ENCODE measurements at places on chromosomes 1 and 21.

- no peak for DNase-seq
Measured at GRCh38 chr1:60619581-60619980, 462.8 kb upstream of the NFIA start.

DNA sequence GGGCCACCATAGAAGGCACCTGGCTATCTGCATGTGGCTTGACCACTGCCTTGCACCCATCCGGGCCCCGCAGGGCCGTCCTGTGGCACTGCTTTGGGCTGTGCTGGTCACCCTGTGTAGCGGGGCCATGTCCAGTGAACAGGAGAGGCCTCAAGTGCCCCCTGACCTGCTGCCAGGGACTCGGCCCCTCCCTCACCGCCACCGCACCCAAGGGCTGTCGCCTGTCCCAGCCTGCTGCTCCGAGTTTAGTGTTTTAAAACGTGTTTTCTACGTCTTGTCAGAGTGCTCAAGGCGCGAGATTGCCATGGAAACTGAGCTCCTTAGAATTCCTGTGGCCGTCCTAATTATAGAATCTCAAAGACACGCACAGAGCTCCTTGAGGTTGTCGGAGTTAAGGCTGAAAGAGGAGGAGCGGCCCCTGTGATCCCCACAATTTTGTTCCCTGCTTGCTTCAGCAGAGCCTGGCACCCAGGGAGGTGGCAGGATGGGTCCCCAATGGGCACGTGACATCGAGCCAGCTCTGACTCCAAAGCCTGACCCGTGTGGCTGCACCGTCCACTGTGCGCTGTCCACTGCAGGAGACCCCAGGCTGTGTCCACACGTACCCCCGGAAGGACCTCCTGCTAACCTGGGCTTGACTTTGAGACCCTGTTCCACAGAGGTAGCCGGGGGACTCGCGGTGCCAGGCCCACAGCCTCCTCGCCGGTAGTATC is 66.2 kb downstream of the FAAP20 start:
- DNase-seq: no peak

DNA sequence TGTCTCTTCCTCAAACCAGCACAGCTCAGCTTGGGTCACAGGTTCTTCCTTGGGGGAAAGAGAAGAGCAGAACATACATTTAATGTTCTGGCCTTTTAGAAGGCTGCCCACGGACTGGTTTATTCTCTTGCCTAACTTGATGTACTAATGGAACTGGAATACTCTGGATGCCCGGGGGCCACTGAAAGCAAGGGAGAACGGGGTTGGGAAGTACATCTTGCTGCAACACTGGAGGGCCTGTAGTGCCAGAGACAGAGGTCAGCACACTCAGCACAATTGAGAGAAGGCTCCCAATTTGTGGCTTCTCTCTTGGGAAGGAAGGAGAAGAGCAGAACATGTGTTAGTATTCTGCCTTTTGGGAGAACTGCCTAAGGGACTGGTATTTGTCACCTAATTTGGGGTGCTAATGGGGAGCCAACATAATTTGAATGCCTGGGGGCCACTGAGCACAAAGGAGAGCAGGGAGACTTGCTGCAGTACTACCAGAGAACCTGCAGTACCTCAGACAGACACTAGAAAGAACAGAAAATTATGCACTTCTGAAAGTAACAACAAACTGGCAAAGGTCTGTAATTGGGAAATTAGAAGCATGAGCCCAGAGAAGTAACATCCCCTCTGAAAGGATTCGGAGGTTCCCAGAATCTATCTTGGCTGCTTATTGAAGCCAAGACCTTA is 14.1 kb downstream of the ZNF691 start:
- no peak for DNase-seq

DNA sequence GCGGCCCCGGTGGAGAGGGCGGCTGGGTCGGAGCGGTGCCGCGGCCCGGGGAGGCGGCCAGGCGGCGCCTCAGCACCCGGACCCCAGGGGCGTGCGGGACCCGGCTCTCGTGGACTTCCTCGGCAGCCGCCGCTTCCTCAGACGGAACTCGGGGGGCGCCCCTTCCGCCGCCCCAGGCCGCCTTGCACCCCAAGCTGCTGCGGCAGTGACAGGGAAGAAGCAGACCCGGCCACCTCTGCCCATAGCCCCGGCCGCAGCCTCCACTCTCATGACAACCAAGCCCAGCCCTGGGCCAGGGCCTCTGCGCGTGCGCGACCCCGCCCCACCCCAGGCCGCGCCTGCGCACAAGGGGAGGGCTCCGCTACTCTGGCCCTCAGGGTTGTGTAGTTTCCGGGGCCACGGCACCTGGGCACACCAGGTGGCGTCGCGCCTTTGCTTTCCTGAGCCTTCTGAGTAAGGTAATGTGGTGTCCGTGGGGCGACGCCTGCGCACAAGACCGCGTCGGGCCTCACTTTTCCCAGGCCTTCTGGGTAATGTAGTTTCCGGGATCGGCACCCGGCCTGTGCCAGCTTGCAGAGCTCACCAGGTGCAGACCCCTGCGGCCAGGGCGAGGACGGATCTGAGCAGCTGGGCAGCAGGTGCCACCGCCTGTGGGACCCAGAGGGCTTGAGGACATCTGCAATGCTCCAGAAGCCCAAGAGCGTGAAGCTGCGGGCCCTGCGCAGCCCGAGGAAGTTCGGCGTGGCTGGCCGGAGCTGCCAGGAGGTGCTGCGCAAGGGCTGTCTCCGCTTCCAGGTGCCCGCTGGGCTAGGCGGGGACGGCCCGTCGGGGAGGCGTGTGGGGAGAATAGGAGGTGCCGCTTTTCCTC is at the start of the genes CEP104 and DFFB:
TSS of gene CEP104 (minus strand) at position 289 of the 868 bp plus-strand sequence. CDS start 4,804 bp downstream, outside the sequence.
TSS of gene DFFB (plus strand) at position 554 of the 868 bp plus-strand sequence. CDS start at position 682, 128 bp downstream.
- peak; percentile 99 for DNase-seq

GRCh38 chr1:44261962-44262361 is 48.7 kb downstream of the DMAP1 start:
- DNase-seq: no peak

GRCh38 chr1:67816506-67816905 is 16.8 kb downstream of the GNG12 start:
- DNase-seq: no peak

GRCh38 chr1:54161495-54162168 is 8.8 kb upstream of the CDCP2 start:
- no peak for DNase-seq

DNA sequence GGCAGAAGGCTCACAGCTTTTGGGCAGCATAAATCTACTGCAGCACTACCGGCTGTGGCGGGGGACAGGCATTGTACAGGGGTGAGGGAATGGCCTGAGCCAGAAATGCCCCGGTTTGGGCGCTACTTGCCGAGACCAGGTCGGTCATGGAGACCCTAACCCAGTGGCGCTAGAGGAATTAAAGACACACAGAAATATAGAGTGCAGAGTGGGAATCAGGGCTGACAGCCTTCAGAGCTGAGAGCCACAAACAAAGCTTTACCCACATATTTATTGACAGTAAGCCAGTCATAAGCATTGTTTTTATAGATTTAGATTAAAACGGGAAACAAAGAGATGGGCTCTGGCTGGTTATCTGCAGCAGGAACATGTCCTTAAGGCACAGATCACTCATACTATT is 101.8 kb downstream of the POU2F1 start:
- no peak for DNase-seq

- no peak for DNase-seq
Measured at GRCh38 chr1:218796773-218797172, 376.9 kb upstream of the LYPLAL1 start.

DNA sequence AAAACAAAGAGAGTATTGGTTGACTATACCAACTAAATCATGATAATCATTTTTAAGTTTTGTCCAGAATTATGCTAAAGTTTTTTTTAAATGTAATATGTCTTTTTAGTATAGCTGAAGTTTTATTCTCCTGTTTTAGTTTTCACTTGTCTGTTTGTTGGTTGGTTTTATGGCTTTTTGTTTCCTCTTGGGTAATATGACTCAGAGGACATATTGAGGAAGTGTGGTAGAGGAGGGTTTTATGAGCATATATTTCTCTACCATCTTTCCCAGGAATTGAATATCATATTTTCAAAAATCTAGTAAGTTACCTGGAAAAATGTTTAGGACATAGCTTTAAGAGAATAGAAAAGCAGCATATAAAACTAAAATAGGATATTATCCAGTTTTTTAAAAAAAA is 68.6 kb upstream of the MCOLN3 start:
- DNase-seq: no peak

- DNase-seq: no peak
Measured at GRCh38 chr1:41021526-41022308, at the start of gene SLFNL1. TSS of gene SLFNL1 (minus strand) at chr1:41021725. CDS start at chr1:41020660, 1,065 bp downstream.

DNA sequence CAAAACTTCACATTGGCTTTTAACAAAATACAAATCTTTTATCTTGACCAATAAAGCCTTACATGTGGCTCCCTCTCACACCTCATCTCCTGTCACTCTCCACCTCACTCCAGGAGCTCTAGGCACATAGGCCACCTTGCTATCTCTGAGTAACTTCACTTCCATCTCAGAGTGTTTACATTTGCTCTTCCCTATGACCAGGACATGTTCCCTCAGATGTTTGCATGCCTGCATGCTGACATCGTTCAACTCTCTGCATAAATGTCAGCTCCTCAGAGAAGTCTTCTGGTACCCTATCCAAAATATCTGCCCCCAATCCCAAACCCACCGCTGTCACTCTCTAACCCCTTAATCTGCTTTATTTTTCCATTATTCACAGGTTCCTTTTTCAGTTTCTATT is 110.9 kb downstream of the TOMM20 start:
- DNase-seq: no peak

- no peak for DNase-seq
Measured at GRCh38 chr1:36872858-36873257, 161.5 kb downstream of the GRIK3 start.

GRCh38 chr1:173122958-173123852 is 72.5 kb upstream of the TNFSF18 start:
- no peak for DNase-seq

DNA sequence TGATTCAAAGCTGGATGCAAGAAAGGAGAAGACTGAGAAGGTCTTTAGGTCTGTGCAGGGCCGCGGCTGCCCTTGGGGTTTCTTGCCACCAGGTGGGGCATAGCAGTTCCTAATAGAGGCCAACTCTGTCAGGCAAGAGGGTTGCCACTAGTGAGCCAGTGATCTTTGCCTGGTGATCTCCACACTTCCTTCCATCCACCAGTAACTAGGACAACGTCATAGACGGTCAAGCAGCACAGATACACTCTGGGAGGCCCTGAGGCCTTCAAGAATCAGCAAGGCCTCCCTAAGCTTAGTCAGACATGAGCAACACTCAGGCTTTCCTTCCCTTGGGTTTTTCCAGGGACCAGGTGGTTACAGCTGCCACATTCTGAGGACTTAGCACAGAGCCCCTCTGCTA is 32.9 kb upstream of the ATP2B4 start:
- DNase-seq: peak; percentile 59

GRCh38 chr1:97739596-97740103 is 181.2 kb downstream of the DPYD start:
- no peak for DNase-seq

DNA sequence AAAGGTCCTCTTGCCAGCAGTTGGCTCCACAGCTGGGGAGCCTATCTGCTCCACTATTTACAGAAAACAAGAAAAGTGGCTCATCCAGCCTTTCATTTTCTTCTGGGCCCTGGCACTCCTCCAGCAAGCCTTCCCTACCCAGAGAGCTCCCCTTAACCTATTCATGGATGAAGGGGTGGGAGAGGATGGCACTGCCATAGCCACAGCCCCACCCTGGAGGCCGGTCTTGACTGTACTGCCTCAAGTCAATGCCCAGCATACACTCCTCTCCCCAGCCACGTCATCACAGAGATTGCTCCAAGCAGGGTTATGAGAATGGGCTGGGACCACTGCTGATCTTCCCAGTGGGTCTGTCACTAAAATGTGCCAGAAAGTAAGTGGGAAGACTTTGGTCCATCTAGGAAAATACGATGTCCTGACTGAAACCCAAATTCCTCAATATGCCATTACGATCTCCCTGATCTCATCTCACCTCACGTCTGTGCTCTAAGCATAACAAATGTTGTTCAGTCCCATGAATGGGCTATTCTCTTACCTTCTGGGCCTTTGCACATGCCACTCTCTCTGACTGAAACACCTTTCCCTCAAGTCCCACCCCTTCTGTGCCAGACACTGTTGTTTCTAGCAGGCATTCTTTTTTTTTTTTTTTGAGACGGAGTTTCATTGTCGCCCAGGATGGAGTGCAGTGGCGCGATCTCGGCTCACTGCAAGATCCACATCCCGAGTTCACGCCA is 21.4 kb upstream of the PTAFR start:
- DNase-seq: no peak

DNA sequence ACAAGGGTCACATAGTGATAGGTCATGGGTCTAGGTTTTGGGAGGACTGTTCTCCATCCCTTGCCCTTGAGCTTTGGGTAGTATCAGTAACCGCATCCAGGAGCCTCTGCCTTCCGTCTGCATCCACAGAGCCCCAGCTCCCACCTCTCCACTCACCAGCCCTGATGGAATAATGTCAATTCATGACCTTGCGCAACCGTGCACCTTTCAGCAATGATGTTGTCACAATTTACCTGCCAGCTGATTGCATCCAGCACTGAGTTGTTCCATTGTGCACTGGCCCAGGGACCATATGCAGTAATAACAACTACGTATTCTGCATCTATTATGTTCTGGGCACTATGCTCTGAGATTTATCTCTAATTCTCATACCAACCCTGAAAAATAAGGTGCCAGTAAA is 1.4 kb downstream of the CAPN8 start:
- DNase-seq: no peak

DNA sequence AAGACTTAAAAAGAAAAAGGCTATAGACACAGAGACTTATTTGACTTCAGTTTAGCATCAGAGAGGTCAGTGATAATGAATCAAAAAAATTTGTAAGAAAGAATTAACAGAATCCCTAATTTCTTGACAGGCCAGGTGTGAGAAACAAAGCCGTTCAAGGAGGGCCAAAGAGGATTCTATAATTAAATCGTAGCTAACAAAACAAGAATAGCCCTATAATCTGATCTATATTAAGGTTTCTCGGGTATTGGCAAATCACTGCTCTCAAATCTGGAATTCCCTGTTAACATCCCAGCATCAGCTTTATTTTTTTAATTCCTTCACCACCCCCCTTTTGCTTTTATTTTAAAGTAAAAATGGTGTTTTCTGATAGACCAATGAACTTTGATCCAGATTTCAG is 60.3 kb downstream of the PUM1 start:
- no peak for DNase-seq

GRCh38 chr1:209531549-209531948 is 52.0 kb upstream of the CAMK1G start:
- DNase-seq: no peak

DNA sequence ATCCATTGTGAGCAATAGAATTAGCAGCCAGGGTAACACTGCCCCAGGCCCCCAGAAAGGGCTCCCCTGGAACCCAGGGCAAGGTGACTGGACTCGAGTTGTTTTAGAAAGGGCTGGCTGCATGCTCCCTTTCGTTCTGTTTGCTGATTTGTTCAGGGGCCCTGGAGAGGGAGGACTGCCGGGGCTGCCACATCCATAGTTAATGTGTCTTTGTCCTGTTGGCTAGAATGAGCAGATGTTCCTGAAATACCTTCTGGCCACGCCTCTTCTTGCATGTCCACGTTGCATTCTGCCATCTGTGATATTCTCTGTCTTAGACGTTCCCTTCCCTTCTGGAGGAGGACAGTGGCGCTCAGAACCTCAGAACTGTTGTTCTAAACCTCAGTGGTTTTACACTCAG is 118.8 kb downstream of the AJAP1 start:
- DNase-seq: no peak

GRCh38 chr1:117244971-117245370 is 34.2 kb upstream of the VTCN1 start:
- no peak for DNase-seq

- peak; percentile 86 for DNase-seq
Measured at GRCh38 chr1:84995484-84996334, 1.2 kb downstream of the MCOLN2 start.
